ENCODE measurements at places on chromosomes 7 and 10.

DNA sequence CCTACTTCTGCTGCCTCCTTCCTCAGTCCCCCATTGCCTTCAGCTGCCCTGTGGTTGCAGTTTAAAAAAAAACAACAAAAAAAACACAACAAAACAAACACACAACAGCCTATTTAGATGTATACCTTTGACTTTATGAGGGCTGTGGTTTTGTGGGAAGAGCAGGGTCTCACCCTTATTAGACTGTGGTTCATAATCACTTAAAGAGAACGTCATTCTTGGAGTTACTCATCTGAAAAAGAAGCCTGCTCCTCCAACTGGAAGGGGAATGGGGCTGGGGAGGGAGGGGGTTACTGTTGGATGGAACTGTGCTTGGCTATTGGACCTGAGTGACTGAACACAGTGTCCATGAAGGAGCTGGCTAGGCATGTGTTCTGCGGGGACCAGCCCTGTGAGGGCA lies 48.1 kb downstream of the SDK1 start:
- DNase-seq: no peak

DNA sequence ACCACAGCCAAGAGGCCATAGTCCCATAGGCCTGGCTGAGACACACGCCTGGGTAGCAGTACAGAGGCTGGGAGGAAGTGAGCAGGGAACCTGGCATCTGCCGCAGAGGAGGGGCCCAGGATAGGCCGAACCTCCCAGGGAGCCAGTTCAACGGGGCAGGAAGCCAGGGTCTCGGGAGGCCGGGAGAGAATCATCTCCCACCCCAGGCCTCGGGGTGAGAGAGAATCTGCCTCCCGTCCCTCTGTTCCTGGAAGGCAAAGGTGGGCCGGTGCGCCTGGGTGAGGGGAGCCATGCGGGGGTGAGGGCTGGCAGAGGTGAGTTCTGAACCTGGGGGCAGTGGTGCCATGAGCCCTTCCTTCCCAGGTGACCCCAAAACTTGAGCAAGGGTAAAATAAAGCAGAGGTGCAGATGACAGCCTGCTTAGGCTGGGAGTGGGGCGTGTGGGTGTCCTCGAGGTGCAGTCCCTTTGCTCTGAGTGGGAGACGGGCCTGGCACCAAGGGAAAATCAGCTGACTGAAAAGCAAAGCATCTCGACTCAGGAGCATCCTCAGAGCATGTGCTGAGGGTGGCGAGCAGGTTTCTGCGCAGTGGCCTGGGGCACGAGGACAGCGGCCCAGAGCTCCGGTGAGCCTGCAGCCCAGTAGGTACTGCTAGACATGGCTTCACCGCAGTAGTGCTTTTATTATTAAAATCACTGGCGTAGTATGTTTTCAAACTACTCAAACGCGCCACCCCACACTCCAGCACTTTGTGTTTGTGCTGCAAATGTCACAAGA lies 15.5 kb downstream of the AGAP3 start:
- no peak for DNase-seq

- DNase-seq: no peak
Measured at GRCh38 chr7:90225181-90225580, 13.6 kb downstream of the STEAP2 start.

- no peak for DNase-seq
Measured at GRCh38 chr10:23417254-23417653, 21.6 kb upstream of the OTUD1 start.

GRCh38 chr10:114021154-114021553 lies 22.5 kb upstream of the ADRB1 start:
- no peak for DNase-seq

GRCh38 chr10:100319707-100320402 lies 10.2 kb downstream of the PKD2L1 start:
- no peak for DNase-seq

- no peak for DNase-seq
Measured at GRCh38 chr7:50463035-50463434, 12.9 kb upstream of the FIGNL1 start.

DNA sequence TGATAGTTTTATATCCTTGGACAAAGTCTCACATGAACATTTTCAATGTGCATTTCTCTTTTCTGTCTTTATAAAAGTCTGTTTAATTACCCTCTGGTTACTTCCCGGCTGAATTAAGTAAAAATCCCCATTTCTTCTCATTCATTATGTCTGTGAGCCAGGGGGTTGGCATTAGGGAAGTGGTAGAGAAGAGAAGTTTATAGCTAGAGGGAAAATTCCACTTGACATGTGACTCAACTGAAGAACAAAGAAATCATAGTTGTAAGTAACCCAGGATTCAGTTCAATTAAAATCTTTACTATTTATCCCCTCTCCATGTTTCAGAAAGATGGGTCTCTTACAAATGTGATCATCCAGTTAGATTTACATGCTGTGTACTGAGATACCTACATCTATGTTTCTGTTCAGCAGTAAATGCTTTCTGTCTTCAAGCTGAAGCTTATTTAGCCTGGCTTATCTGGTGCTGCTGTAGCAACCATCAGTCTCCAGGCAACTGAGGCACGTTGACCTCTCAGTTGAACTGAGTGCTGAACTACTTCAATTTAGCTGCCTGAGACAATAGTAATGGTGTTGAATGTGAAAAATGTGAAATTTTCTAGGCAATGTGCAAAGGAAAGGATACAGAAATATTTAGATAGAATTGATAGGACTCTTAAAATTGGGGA lies 181.6 kb downstream of the MLLT10 start:
- no peak for DNase-seq

DNA sequence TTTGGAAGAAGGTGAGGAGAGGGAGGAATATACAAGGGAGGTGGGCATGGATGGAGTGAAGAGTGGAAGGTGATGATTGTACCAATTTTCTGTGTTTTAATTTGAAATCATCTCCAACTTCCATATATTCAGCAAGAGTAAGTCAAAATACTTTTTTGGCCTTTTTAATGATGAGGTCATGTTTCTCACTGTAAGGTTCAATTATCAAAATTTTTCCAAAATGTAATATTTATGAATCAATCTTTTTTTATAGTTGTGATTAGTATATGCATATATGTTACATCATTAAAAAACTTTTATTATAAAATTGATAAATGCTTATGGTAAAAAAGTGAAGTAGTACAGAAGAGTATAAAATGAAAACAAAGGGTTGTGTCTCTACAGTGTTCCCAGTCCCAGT lies 40.7 kb downstream of the PRKAR2B start:
- DNase-seq: no peak

DNA sequence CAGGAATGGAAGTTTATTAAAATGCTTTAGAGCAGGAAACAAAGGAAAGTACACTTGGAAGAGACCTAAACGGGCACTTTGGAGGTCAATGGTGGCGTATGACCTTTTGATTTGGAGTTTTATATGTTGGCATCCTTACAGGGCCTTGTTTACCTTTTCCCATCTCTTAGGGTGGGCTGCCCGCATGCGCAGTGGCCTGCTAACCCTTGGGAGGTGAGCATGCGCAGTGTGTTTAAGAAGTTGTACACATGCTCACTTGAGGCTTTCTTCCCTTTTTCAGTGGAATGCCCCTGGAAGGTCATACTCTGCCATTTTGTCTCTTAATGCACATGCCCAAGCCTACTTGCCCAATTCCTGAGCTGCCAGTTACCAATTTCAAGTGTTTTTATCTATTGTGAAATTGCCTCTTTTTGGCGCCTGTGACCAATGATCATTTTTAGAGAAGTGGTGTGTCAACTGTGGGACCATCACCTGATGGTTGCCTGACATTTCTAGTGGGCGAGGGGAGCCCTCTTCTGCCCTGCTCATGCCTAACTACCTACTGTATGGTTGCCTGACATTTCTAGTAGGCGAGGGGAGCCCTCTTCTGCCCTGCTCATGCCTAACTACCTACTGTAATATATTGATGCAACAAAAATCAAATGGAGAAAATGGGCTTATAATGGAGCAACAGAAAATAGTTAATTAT lies 138.0 kb downstream of the PPP1R9A start:
- DNase-seq: no peak

GRCh38 chr10:68959695-68960527 lies 3.9 kb downstream of the DDX21 start:
- no peak for DNase-seq

- DNase-seq: no peak
Measured at GRCh38 chr10:76540786-76541185, 1096.8 kb downstream of the KCNMA1 start.

GRCh38 chr10:8051109-8051821 lies 3.2 kb upstream of the GATA3 start:
- no peak for DNase-seq

- DNase-seq: no peak
Measured at GRCh38 chr7:66255534-66256100, 50.5 kb downstream of the TPST1 start.

- DNase-seq: peak; percentile 37
Measured at GRCh38 chr10:12720217-12720981, 281.1 kb downstream of the CCDC3 start.

DNA sequence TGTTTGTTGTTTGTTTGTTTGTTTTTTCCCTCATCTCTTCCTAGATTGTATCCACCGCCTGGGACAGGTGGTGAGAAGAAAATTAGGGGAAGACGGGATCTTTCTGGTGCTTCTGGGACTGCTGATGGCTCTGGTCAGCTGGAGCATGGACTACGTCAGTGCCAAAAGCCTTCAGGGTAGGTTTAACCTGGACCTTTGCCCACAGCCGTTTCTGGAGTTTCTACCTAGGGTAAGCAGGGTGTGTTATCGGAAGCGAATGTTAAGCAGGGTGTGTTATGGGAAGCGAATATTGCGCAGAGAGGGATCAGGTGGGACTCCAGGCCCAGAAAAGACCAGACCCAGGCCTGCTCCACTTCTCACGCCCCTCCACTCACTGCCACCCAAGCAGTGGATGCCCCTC lies 4.7 kb downstream of the CLCN1 start:
- DNase-seq: no peak

- peak; percentile 73 for DNase-seq
Measured at GRCh38 chr10:6204063-6204340, 1.3 kb downstream of the PFKFB3 start.

DNA sequence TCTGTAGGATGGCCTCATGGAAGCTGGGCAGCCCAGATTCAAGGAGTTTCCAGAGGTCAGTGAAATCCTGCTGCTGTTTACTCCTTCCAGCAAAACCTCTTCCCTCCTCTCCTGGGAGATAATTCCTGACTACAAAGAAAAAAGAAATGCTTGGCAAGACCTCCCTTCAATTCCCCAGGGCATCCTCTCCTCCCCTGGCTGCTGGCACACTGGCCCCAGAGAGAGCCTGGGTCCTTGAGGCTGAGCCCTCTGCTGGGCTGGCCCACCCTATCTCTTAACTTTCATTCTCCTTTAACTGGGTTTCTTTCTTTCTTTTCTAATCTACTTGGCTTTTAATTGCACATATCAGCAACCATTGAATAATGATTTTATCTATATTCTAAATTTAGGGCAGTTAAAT lies 7.7 kb downstream of the DRGX start:
- DNase-seq: no peak

DNA sequence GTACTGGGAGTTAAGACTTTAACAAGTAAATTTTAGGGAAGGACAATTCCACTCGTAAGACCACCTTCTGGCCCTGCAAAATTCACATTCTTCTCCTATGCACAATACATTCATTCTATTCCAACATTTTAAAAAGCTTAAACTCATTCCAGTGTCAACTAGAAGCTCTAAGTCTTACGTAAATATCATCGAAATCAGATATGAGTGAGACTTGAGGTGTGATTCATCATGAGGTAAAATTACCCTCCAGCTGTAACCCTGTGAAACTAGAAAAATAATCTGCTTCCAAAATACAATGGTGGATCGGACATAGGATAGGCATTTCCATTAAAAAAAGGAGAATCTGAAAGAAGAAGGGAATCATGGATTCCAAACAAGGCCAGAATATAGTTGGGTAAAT lies 370.3 kb downstream of the CDC14C start:
- no peak for DNase-seq

DNA sequence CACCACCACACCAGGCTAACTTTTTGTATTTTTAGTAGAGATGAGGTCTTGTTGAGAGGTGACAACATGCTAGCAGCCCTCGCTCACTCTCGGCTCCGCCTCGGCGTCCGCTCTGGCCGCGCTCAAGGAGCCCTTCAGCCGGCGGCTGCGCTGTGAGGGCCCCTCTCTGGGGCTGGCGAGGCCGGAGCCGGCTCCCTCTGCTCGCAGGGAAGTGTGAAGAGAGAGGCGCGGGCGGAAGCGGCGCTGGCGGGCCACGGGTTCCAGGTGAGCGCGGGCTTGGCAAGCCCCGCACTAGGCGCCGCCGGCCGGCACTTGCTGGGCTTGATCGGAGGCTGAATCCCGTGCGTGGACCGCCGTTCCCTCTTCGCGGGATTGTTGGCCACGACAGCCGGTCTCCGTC lies 83.0 kb downstream of the EEPD1 start:
- DNase-seq: no peak

DNA sequence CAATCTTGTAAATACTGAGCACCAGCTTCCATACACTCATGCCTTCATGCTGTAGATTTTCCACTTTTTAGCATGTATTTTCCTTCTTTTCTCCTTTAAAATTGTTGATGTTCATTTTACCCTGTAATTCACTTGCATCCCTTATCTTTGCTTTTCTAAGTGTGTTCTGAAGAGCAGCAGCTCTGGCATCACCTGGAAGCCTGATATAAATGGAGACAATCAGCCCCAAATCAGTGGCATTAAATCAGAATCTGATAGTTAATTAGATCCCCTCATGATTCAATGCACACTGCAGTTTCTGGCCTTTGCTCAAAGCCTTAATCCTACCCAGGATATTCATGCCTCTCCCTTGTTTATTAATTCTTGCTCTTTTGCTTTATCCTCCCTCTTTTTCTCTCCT lies 942.4 kb downstream of the XPNPEP1 start:
- no peak for DNase-seq

- DNase-seq: no peak
Measured at GRCh38 chr7:18191341-18191740, 163.7 kb upstream of the PRPS1L1 start.

DNA sequence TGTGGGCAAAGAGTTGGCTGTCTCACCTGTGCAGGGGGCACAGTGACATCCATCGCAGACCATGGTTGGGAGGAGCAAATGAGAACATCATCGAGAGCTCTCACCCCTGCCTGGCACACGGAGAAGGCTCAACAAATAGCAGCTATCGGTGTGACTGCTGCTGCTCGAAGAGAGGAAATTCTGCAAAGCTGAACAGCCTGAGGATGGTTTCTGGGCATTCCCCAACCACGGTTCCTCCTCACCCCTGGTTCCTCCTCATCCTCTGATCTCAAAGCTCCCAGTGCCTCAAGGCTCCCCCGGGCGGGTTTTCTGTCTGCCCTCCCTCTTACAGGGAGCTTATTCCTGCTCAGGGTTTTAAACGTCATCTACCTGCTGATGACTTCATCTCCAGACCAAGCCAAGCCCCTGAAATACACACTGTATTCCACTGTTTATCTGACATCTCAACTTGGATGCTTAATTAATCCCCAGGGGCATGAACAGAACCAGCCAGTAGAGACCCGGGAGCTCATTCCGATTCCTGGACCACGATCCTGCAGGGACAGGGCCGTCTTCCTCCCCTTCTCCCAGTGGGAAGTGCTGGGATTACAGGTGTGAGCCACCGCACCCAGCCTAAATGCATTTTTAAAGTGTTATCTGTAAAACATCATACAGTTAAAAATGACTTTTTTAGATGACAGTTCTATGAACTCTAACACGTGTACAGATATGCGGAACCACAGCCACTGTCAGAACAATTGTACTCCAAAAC lies 19.5 kb upstream of the NOM1 start:
- DNase-seq: no peak
